Nephron progenitor cell (in vitro differentiated cells): ENCODE measurements at places on chromosomes 4 and X.

GRCh38 chr4:5168891-5169290 is 117.6 kb downstream of the STK32B start:
- no peak for DNase-seq

- no peak for DNase-seq
Observed at GRCh38 chrX:100650841-100651240, 6.8 kb downstream of the SRPX2 start.

DNA sequence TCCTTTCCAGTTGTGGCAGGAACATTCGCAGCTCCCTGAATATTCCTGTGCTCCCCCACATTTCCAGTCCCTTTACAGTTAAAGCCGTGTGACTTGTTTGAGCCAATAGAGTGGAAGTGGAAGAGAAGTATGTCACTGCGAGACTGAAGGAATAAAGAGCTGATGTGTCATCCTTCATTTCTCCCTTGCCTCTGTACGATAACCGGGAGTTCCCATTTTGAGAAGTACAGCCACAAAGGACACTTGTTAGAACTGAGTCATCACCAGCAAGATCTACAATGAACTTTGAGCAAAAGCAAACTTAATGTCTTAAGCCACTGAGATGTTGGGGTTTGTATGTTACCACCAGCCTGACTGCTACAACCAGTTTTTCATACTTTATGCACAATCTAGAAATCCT is 92.3 kb downstream of the SPRY1 start:
- DNase-seq = no peak

- no peak for DNase-seq
Observed at GRCh38 chr4:105979506-105979905, 84.2 kb downstream of the NPNT start.

- no peak for DNase-seq
Observed at GRCh38 chrX:39854772-39855747, 242.7 kb downstream of the BCOR start.

- DNase-seq = no peak
Observed at GRCh38 chr4:153816542-153816941, 27.7 kb upstream of the SFRP2 start.

DNA sequence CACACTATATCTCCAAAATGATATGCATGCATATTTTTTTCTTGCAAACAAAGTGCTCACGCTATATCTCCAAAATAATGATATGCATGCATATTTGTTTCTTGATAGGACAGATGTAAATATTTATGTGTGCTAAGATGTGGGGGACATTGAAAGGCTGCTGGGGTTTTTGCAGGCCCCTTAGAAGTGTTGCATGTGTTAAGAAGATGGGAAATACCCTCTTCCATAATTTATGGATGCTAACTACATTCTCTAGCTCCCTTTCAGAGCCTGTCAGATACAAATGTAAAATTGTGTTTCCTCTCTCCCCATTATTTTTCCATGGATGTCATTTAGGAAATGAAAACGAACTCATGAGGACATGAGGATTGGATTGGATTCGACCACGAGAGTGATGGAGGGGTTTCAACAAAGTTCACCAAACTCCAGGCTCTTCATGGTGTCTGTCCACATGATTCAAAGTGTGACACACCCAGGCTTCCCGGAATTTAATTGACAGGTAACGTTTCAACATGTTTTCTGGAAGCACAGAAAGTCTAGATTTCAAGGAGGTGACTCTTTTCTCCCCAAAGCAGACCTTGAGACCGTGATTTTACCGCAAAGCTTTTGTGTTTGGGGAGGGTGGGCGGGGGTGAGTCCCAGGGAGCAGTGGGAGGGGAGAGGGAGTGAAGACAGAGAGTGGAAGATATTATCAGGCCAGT is 94.4 kb upstream of the CD99 start:
- DNase-seq = no peak

GRCh38 chr4:32778025-32778424 is 2057.9 kb downstream of the PCDH7 start:
- no peak for DNase-seq

GRCh38 chr4:15410750-15411149 is 17.1 kb upstream of the C1QTNF7 start:
- DNase-seq = no peak

DNA sequence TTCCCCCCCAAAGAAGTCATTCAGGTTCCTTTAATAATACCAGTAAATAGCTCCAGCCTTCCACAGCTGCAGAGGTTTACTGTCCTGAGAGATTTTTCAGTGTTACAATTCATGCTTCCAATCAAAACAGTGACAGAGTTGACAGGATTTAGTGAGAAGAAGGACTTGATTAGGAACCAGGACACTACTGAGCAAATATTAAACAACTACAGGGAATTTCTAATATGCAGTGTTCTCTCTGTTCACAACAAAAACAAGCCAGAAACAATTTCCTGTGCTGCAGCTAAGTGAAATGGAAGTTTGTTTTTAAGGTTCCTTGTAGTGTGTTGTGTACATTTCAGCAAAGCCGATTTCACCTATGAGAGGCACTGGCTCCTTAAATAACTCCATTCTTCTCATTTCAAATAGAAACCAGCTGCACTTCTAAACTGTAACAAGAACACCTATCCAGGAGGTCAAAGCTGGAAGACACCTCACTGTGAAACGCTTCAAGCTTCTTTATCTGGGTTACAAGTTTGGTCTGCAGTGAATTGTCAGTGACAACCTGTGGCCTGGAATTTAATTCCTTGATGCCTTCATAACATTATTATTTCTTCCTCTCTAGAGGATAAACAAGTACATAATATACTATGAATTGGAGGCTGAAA is 149.3 kb downstream of the RASL11B start:
- DNase-seq = no peak

DNA sequence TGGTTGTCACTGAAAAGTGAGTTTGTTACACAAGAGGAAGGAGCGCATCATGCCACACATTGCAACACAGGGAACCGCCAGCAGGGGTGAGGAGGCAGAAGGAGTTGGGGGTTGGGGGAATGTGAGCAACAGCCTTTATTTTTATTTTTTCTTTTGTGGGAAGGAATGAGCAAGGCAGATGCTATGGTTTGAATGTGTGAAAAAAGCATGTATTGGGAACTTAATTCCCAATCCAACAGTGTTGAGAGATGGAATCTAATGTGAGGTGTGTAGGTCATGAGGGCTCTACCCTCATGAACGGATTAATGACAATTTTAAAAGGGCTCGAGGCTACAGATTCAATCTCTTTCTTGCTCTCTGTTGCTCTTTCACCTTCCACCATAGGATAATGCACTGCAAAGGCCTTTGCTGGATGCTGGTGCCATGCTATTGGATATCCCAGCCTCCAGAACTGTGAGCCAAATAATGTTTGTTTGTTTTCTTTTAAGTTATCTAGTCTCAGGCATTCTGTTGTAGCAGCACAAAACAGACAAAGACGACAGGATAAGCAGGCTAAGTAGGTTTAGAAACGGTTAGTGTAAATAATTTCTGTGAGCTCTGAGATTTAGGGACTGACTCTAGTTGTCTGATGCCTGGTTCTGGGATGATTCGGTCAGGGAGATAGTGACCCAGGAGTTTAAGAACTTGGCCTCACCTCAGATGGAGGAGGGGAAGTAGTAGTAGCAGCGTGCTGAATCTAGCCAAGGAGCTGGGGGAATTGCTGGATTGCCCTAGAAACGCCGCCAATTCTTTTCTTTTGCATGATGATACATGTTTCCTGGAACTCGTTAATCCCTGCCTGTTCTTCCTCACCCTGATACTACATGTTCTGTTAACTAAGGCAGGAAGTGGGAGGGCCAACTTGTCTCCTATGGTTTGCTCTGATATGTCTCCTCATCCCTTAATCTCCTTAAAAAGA is 156.6 kb upstream of the CTSO start:
- no peak for DNase-seq

- DNase-seq = no peak
Observed at GRCh38 chr4:155007660-155008176, 200.7 kb upstream of the NPY2R start.

DNA sequence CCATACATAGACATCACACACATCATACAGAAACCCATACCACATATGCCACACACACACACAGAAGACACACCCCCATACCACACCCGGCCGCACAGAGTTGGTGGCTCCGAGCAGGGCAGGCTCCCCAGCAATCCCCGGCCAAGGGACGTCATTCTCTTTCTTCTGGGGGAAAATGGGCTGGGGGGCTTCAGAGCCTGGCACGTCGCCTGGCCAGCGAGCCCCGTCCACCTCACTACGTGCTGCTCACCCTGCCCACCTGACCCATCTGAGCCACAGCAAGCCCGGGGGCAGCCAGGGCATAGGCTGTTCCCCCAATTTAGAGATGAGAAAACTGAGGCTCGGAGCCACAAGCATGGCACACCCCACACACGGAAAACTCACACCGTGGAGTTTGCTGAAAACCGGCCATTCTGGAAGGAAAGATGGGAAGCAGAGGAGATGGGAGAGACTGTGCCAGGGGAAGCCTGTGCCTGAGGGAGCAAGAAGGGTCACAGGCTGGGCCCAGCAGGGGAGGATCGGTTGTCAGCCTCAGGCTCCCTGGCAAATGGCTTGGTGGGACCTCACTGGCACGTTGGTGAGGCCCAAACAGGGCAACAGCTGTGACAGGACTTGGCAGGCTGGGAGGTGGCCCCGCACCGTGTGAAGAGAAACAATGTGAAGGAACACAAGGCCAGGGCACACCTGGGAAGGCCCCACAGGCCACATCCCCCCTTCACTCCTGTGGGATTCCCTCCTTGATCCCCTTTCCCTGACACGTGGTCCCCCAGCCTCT is 73.2 kb downstream of the JAKMIP1 start:
- DNase-seq = no peak

GRCh38 chrX:70042399-70043371 is 7.1 kb downstream of the AWAT2 start:
- no peak for DNase-seq

GRCh38 chr4:1381181-1381621 is 25.0 kb downstream of the NKX1-1 start:
- DNase-seq = peak; percentile 1

- DNase-seq = peak; percentile 62
Observed at GRCh38 chrX:39730662-39731329, 367.0 kb downstream of the BCOR start.

GRCh38 chr4:8748236-8748575 is 123.4 kb downstream of the HMX1 start:
- no peak for DNase-seq

GRCh38 chr4:47926667-47927258 is 12.4 kb upstream of the NFXL1 start:
- peak; percentile 67 for DNase-seq

DNA sequence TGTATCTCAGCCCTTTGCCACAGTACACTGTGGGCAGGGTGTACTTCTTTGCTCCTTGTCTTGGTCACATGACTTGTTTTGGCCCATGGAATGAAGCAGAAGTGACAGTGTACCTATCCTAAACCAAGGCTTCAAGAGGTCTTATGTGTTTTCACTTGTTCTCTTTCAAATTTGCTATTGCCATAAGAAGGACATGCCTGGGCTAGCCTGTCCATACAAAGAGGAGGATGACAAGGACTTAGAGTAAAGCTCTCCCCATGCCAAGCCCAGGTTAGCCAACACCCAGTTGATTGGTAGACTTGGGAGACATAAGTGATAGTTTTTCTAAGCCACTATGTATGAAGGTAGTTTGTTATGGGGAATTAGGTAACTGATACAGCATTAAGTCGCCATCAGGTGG is 141.1 kb upstream of the MID1 start:
- DNase-seq = no peak

GRCh38 chrX:75113664-75114063 is 42.4 kb downstream of the ABCB7 start:
- no peak for DNase-seq

DNA sequence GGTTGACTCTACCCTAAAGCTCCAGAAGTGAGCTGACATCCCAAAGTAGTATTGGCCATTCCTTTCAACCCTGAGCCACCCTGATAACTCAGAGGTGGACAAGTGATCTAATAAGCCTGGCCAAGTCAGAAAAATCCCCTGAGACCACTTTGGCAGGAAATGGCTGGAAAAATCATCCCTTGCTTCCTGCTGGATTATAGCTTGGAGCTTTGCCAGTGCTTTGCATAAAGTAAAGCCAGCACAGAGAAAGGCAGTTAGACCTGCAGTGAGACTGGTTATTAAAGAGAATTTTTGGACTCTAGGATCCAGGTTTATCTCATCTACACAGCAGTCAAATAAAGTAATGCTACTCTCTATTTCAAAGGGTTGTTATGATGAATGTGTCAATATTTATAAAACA is 6.4 kb downstream of the CXCL3 start:
- no peak for DNase-seq

- peak; percentile 48 for DNase-seq
Observed at GRCh38 chrX:71103110-71103983, 3.2 kb downstream of the CXorf65 start.

DNA sequence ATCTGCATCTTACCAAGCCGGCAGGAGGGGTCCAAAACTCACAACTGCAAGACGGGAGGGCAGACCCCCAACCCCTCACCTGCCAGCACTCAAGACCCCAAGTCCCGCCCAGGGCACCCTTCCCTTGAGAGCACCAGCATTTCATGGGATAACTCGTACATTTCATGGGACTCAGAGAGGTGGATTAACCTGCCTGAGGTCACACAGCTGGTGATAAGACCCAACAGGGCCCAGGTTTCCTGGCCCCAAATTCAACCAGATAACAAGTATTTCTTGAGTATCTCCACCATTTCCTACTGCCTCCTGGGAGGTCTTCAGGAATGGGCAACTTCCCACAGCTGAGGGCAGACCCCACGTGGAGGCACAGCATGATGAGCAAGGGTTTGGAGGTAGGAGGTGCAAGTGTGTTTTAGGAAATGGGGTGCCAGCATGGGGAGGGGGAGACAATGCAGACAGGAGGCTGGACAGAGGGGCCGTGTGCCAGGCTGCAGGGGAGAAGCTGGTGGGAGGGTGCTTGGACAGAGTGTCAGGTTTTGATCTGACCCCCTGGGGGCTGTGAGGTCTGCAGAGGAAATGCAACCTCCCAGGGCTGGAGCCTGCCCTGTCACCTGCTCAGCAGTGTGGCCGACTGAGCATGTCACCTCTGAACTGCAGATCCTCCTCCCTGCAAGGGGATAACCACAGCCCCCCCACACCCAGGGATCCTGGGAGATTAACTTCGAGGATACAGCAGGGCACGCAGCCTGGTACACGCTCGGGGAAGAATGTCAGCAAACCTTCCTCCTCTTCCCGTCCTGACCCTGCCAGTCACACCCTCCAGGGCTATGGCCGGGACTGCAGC is 4.4 kb downstream of the ADRA2C start:
- no peak for DNase-seq

- DNase-seq = no peak
Observed at GRCh38 chrX:22109442-22109841, 77.3 kb downstream of the PHEX start.

- DNase-seq = no peak
Observed at GRCh38 chr4:88858752-88859151, 161.1 kb upstream of the NAP1L5 start.
